ENCODE measurements at places on chromosomes 3 and 15.

GRCh38 chr15:72852273-72852672 is 68.7 kb upstream of the ADPGK start:
- no peak for DNase-seq

DNA sequence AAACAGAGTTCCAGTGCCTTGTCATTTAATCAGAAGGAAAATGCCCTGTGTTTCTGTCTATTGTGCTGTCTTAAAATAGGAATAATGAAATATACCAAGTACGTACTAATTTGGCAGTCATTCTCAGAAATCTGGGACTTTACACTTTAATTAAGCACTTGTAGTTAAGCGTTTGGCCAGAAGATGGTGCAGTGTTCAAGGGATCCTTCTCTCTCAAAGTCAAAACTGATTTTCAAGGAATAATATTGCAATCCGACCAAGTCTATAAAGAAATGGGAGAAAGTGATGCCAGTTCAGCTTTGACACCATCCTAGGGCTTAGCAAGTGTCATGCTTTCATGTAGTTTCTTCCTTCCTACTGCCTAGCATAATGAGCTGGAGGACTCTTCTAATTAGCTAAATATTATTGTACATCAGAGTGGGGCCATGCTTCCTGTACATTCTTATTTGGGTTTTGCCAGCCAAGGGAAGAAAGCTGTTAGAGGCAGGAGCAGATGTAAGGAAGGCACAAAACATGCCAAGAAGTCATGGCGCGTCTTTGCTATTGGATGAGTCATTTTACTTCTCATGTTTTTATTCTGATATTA is 64.8 kb downstream of the SAMMSON start:
- no peak for DNase-seq

GRCh38 chr15:65920825-65921309 is 51.6 kb downstream of the RAB11A start:
- no peak for DNase-seq

GRCh38 chr3:164222197-164222596 is 856.1 kb downstream of the SI start:
- DNase-seq = peak; percentile 31

DNA sequence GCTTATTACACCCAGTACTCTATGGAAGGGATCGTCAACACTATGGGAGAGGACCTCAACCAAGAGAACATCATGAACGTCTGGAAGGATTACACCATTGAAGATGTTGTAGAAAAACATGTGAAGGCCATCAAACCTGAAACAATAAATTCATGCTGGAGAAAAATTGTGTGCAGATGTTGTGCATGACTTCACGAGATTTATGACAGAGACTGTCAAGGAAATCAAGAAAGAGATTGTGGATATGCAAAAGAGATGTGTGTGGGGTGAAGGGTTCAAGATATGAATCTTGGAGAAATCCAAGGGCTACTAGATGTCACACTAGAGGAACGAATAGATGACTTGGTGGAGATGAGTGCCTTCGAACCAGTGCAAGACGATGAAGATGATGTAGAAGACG is 3.5 kb upstream of the PARP16 start:
- no peak for DNase-seq

GRCh38 chr3:124553178-124553577 is 177.1 kb upstream of the UMPS start:
- no peak for DNase-seq

GRCh38 chr15:29451201-29451781 is 181.7 kb upstream of the NSMCE3 start:
- DNase-seq = no peak

GRCh38 chr3:177479630-177480029 is 282.3 kb upstream of the TBL1XR1 start:
- no peak for DNase-seq

GRCh38 chr15:51829376-51830275 is at the start of gene TMOD3:
Gene TMOD3 (plus strand): TSS chr15:51829653. CDS start chr15:51862885, 33,232 bp downstream.
- peak; percentile 28 for DNase-seq

DNA sequence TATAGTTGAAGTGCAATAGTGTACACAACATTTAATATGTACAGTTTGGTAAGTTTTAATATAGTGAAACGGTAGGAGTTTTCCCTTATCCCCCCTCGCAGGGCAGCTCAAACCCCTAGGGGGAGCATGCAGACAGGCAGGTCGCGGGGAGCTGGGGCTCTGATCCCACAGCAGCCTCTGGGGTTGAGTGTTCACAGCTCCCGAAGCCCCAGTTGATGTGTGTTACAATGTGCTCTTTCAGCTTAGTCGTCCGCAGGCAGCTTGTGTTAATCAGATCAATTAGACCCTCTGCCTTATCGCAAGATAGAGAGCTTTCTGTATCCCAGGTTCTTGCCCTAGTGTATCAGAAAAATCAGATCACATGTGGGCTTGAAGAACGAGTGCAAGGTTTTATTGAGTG is 143.1 kb upstream of the CHRNA7 start:
- no peak for DNase-seq

GRCh38 chr3:143510601-143511000 is 337.7 kb downstream of the SLC9A9 start:
- DNase-seq = no peak

DNA sequence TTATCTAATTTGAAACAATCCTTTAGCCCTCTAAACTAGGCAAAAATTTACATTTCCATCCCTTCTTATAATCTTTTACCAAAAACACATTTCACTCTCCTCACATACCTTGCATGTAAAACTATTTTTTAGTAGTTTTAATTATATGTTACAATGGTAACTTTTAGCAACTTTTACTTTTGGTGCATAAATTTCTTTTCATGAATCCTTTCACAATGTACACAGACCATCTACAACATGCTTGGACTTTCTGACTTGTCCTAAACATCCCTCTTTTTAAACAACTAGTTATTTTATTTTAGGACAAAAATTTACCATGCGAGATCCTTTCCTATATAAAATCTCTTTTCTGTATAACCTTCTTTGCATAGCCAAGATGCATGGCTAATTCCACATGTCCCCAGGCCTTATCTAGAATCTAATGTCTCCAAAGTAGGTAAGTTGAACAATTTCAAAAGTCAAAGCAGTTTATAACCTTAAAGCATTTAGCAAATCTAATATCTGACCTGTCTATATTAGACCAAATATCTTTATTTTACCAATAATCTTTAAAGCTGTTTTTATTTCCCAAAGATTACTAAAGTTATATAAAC is 14.4 kb upstream of the ALDH1L1 start:
- DNase-seq = no peak

- DNase-seq = no peak
Measured at GRCh38 chr3:151589311-151589710, 128.4 kb upstream of the IGSF10 start.

GRCh38 chr3:109772520-109772919 is 435.2 kb upstream of the DPPA4 start:
- DNase-seq = no peak

GRCh38 chr3:67377299-67377698 is 277.1 kb downstream of the SUCLG2 start:
- no peak for DNase-seq

GRCh38 chr3:36943601-36944000 is 1.3 kb downstream of the TRANK1 start:
- no peak for DNase-seq

GRCh38 chr3:33218446-33219174 is at the start of gene SUSD5:
Gene SUSD5 (minus strand): TSS chr3:33218810. CDS start chr3:33218797, 13 bp downstream.
- DNase-seq = no peak

DNA sequence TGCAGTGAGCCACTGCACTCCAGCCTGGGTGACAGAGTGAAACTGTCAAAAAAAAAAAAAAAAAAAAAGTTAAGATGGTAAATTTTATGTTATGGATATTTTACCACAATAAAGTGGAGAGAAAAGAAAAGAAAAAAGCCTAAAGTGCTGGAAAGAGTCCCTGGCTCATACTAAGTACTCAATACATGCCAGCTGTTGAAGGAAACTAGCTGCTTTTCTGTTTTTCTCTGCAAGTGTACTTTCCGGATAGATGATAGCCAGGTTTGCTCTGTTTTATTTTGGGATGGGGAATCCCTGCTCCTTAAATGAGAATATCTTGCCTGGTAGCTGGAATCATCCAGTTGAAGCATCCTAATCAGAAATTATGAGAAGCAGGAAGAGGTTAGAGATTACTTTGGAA is 10.9 kb downstream of the EID1 start:
- no peak for DNase-seq

- no peak for DNase-seq
Measured at GRCh38 chr3:57434041-57434440, 110.1 kb downstream of the DNAH12 start.

DNA sequence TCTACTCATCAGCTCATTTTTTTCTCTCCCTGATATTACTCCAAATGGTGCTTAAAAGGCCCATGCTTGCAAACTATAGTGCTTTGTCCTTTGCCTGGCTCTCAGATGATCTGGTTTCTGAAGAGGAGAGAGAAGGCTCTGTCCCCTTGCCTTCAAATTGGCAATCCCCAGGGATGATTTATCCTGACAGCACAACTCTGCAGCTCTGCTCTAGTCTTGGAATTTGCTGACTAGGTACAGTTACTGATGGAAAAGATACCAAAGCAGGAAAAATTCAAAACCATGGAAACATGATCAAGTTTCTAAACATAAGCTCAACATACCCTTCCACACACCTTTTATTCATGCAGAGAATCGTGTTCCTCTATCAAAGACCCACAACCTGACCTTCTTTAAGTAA is 106.7 kb upstream of the CADPS start:
- no peak for DNase-seq

DNA sequence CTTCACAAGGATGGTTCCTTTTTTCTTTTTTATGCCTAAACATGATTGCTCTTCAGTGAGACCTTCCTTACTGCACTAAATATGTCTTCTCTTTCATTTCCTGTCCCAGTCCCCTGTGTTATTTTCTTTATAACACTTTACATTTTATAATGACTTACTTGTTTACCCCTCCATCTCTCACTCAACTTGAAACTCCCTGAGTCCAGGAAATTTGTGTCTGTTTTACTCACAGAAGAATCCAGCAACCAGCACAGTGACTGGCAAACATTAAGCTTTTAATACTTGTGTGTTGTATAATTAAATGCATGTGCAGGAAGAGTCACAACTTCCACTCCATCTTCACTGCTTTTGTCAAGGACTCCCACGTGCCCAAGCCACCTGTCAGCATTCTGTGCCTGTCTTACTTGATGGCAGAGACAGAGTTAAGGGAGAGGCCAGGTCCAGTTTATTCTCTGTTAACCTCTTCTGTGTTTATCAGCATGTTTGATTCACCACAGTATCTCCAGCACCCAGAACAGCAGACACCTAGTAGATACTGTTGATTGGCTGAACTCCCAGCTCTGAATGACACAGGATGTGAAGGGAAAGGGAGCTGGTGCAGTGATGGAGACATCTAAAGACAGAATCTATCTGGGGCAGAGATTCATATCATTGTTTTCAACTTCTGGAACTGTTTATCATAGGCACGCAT is 42.8 kb downstream of the SSR3 start:
- no peak for DNase-seq

GRCh38 chr3:15300323-15301078 is 31.9 kb downstream of the SH3BP5 start:
- DNase-seq = no peak

DNA sequence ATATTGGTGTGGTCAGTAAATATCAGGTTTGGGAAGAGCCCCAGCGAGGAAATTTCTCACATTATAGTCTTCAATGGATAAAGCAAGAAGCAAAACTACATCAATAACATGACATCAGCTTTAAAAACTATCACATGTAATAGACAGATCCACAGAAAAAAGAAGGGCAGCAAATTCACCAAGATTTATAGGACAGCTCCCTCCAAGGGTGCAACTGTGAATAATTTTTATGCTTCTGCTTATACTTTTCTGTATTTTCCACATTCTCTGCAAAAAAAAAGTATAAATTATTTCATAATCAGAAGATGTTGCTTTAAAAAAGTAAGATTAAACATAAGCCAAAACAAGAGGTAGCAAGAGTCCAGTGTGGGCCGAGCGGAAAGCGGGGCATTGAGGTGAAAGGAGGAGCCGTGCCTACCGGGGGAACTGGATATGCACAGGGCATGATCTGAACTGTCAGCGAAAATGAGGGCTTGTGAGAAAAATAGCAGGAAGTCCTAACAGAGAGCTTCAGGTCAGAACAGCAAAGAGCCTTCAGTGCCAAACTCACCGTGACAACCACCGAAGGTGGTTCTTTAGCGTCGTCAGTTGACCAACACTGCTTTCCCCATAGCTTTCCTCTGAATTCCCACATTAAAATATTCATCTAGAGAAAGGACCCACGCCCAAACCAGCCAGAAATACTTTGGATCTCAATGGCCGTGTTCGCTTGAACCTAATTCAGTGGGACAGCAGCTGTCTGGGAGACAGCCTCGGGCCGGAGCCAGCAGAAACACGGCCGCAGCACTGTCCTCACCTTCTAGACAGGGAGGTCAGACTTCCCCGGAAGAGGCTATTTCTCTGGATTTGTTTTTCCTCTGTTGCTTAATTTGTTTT is 59.8 kb downstream of the FAM174B start:
- no peak for DNase-seq

DNA sequence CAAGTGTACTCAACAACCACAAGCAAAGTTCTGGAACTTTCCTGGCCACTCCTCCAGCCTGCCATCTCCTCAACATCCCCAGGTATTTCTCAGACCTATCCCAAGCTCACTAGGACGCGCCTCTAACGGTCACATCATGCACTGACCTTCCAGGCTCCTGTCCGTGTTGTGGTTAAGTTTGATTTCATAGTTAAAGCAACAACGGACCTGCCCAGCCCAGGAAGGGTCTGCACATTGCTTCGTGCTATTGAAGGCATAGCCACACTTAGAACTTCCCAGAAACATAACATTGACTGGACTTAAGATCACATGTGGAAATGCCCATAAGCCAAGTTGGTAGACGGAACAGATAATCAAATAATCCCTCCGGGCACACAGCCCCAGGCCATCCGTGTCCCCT is 85.1 kb downstream of the OCA2 start:
- no peak for DNase-seq

- DNase-seq = no peak
Measured at GRCh38 chr3:144590854-144591253, 619.2 kb downstream of the DIPK2A start.

- peak; percentile 52 for DNase-seq
Measured at GRCh38 chr3:139934613-139935015, 371 bp upstream of the CLSTN2 start.

DNA sequence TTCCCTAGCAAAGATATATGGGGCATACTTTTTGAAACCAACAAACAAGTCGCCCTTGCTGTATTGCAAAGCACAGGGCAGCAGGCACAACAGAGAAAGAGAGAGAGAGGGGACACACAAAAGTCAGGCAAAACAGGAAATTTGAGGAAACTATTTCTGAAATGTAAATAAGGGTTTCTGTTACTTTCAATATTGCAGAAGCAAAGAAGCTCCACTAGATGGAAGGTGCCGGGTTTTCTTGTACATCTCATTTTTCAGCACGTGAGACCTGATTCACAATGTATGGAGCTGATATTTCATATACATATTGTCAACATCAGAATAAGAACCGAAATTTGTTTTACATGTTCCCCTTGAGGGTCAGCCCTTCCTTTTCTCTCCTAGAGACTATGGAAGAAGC is 127.4 kb downstream of the FOXP1 start:
- no peak for DNase-seq

DNA sequence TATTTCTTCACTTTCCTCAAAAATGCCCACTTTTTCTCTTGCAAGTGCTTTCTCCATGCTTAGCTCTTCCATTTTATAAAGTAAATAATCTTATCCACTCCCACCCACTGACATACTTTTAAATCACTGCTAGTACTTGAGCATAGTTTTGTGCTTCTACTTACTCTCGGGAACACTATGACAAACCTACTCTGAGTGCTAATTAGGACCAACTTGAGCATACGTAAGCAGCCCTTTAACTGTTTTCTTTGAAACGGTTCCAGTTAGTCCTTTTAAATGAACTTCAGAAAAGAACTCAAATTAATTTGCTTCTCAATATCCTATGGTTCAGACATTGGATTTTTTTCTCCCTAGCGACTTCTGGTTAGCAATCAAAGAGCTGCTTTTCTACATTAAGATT is 280.0 kb upstream of the SOX2 start:
- no peak for DNase-seq

All from NCI-H1417 treated with DMSO at 0.1 percent for 48 hours (cell line).